ENCODE measurements at places on chromosomes 11 and 22.

DNA sequence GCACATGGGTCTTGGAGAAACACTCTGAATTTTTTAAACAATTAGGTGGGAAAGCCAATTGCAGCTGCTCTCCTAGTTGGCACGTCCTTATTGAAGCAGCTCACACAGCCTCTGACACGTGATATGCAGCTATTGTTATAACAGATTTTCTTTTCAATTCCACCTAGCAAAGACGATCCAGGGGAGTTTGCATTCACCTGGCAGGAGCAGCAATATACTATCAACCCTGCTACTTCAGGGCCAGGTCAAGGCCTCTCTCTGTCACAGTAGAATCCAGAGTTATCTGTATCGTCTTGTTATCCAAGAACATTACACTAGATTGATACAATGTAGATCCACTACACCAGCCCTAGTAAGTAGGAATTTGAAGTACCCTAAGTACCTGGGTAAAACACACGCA lies 8.3 kb downstream of the KRTAP5-11 start:
- DNase-seq: no peak

- DNase-seq: no peak
Measured at GRCh38 chr11:61343792-61344745, 11.0 kb downstream of the TKFC start.

DNA sequence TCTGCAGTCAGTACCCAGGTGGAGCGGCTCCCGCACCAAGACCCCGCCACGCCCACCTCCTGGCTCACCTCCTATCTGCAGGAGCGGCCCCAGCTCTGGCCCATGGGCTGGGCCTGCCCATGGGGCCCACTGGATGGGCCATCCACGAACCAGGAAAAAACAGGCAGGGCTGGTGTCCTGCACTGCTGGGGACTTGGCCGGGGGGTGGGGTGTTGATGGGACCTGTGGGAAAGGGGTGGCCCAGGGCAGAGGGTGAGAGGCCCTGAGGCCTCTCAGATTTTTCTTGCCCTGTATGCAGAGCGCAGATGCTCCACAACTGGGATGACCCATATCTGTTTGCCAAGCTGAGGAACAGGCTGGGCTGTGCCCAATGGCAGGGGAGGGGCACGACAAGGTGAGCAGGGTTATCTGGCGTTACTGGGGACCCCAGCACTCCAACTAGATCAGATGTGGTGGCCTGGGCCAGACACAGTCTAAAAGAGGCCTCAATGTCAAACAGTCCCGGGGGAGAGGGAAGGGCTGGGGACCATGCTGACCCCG lies 2.7 kb upstream of the PIM3 start:
- DNase-seq: no peak

DNA sequence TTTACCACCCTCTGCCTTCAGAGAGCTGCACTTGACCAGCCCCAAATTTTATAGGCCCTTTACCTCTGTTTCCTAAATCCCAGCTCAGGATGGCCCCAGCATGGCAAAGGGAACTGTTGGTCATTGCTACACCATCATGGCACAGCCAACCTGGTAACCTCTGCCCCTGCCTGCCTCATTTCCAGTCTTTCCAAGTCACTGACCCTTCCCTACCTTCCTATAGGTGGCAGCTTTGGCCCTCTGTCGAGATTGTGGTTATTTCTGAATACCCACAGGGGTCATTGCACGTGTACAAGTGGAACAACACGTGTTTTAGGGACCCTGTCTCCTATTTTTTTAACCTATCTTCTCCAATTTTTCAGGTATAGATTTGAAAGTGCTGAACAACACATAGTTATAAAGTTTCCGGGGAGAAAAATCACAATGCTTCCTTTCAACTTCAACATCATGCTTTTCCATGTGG lies 2.8 kb downstream of the GALNT18 start:
- no peak for DNase-seq

DNA sequence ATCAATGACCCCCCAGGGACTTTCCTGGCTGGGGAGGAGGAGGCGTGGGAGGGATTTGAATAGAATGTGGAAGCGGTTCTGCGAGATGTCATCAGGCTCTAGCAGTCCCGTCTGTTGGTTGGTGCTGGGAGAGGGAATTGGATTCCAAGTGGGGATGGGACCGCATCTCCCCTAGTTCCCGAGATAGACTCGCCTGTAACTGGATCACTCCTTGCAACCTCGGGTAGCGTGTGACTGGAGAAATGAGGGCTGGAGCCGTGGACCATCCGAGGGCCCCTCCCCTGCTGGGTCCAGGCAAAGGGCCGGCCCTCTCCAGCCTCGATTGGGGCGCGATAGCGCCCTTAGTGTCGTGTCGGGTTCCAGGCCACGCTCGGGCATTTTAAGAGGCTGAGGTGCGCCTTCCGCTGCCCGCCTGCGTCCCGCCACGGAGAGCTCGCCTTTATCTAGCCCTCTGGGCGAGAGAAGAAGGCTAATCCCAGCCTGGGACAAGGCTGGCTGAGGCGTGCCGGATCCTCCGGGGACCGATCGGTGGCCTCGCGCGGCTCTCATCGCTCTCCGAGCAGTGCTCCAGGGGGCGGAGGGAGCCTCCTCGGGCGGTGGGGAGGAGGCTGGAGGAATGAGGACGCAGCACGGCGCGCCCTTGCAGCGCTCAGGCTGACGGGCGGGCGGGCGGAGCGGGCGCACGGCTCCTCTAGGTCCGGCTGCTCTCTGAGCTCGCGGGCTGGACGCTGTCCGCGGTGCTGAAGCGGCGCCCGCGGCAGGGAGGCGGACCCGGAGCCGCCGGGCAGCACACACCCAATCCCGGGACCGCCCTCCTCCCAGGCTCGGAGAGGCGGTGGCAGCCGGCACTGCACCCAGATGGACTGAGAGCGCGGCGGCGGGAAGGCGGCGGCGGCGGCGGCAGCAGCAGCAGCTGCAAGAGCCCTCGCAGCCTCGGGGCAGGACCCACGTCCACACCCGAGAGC lies 107.8 kb downstream of the OSBP2 start:
- peak; percentile 93 for DNase-seq

DNA sequence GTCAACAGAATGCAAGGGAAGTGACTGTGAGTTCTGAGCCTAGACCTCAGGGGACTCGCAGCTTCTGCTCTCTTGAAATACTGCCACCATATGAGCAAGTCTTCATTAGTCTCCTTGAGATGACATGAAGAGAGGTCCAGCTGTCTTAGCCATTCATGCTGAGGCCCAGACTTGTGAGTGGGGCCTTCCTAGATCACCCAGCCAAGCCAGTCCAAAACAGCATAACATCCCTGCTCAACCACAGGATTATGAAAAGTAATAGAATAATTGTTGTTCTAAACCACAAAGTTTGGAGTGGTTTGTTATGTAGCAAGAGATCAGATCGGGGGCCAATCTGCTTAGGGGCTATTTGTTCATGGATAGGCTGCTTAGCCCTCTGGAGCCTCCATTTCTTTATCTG lies 54.9 kb upstream of the HTATIP2 start:
- DNase-seq: no peak

GRCh38 chr11:19814421-19814820 lies 101.8 kb downstream of the NAV2 start:
- no peak for DNase-seq

- DNase-seq: no peak
Measured at GRCh38 chr22:29346659-29347058, 31.2 kb upstream of the RASL10A start.

DNA sequence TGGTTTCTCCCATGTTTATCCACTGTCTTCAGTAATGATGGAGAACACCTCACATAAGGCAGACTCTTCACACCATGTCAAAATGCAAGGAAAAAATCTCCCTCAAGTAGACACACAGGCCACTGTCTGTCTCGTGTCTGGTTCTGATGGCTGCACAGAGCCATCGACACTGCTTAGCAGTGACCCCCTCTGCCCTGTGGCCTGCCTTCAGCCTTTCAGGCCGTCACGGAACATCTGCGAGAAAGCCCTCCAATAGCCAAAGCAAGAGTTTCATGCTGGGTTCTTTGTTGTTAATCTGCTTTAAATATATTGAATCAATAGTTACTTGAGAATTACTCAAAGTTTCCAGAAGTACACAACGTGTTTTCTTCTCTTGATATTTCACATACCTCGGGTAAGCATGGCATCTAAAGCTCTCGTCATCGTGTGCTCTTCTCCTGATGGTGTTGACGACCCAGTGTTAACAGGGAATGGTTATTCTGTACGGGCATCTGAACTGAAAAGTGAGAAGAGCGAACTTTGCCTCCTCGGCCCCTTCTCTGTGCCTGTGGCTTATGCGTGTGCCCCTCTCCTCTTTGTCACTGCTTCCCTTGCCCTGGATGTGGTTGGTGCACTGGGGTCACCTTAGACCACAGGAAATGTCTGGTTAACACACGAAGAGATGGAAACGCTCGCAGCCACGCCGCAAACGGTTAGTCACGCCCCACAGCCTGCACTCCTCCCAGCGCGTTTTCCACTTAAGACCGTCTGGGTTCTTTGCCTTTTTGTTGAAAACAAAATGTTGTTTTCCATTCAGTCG lies 33.4 kb upstream of the CTTN start:
- DNase-seq: no peak

- DNase-seq: no peak
Measured at GRCh38 chr22:19815093-19815822, 39.4 kb downstream of the GNB1L start.

- no peak for DNase-seq
Measured at GRCh38 chr11:132648851-132649250, 883.5 kb downstream of the OPCML start.

- no peak for DNase-seq
Measured at GRCh38 chr11:45260071-45260470, 26.1 kb downstream of the SYT13 start.

DNA sequence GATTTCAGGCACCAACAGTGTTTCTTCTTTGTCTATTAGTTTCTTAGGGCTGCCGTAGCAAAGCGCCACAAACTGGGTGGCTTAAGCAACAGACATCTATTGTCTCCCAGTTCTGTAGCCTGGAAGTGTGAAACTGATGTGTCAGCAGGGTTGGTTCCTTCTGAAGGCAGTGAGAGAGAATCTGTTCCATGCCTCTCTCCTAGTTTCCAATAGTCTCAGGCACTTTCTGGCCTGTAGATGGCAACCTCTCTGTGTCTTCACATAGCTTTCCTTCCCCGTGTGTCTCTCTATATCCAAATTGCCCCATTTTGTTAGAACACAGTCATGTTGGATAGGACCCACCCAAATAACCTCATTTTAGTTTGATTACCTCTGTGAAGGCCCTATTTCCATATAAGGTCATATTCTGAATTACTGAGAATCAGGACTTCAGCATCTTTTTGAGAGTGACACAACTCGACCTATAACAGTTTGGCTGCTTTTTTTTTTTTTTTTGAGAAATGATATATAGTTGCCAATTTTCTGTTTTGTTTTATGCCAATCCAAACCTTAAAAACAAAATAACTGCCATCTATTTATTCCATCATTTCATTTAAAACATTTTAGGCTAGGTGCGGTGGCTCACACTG lies 108.2 kb downstream of the SLC36A4 start:
- no peak for DNase-seq

DNA sequence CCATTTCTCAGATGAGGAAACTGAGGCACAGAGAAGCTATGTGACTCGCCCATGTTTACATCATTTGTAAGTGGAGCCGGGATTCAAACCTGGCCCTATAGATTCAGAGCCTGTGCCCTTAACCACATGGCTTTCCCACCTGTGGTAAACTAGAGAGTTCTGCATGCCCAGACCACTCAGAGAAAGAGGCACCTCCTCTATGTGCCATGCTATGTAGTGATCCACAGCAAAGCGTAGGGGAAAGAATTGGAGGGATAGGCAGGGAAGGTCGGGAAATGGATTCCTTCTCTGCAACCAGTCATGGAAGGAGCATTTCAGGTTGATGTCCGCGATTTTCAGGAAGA lies 15.4 kb upstream of the POU2AF2 start:
- DNase-seq: no peak

DNA sequence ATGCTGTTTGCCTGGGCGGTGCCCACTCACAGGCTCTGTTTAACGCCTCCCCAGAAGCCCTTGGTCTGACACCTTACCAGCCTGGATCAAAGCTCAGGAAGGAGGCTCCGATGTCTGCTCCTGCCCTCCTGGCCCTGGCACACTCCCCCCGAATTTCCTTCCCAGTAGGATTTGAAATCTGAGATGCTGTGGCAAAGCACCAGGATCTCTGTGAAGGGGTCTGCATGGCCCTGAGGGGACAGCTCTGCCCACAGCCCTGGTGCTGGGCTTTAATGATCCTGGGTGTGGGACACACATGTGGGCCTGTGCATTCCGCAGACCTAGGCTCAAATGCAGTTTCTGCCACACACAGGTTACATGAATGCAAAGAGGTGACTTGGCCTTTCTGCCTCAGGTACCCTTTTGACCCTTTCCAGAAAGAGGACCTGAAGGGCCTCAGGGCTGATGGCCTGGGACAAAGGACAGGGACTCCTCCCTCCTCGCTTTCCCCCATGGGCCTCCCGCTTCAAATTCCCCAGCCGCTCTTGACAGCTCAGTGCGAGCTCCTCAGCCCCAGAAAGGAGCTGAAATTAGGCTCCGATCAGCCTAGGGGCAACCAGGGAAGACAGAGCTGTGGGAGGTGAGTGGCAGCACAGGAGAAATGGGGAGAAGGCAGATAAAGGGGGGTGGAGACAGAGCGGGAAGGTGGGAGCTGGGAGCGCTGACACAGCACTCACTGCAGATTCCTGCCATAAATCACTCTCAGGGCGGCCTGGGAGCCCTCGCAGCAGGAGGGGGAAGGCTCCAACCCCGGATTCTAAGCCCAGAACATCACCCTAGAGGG lies 41.3 kb downstream of the TRIM29 start:
- no peak for DNase-seq

DNA sequence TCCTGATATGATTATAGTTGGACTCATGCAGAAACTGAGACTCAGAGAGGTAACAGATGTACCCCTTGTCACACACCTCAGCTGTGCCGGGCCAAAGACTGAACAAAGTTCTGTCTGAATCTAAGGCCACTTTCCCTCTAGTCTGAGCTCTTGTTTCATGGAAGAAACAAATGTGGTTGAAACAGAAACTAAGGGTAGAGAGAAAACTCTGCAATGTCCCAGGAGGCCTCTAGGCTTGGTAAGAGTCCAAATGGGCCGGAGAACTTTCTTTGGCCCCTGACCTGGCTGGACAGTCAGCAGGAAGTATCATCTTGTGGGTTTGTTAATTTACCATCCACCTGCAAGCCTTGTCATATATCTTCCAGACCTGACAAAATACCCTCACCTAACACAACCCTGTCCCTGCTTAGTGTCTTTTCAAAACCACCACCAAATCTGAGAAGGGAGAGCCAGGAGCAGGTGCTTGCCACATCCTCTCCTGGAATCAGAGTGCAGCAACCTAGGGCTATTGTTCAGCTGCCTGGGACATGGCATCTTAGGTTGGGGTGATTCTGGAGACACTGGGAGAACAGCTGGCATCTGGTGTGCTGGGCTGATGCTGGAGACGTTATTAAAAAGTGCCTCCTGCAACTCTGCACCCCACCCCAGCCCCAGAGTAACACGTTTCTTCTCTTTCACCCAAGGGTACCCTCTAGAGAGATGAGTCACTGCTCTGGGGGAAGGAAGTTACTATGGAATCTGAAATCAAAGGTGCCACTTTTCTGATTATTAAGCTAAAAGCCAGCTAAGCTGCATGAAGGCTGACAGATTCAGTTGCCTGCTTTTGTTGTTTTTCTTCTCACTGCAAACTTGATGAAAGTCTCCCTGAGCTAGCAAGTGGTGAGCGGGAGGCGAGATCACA lies 126.3 kb upstream of the TIMP3 start:
- no peak for DNase-seq

- DNase-seq: no peak
Measured at GRCh38 chr22:30890686-30891442, 77.7 kb downstream of the MORC2 start.

Measured in hindlimb muscle (tissue), 1 donor.